Transverse colon (tissue), 4 donors: ENCODE measurements at places on chromosomes 5 and 9.

DNA sequence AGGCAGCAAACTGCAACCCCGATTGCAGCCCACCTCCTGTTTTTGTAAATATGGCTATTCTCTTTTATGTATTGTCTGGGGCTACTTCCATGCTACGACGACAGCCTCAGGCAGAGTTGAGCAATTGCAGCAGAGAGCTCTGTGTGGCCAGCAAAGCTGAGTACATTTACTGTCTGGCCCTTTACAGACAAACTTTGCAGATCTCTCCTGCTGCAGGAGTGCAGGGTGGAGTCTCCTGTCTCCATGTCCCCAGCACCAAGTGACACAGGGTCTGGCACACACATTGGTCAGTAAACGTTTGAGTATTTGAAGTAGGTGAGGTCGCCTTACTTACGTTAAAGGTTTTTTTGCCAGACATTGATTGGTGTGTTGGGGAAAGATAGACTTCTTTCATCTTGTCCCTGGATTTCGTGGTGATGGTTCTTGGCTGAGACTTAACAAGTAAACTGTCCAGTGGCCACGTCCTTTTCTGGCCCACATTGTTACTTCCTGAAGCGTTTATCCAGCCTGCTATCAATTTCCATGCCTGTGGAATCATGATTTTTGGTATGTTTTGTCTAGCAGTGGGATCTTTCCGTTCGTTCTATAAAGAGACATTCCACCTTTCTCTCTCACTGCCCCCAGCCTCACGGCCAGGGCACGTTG is 27.2 kb downstream of the PRRC2B start:
- no peak for DNase-seq

- DNase-seq: peak; percentile 27
These were observed 11.1 kb downstream of the TTC39B start for GRCh38 chr9:15295761-15296405.

DNA sequence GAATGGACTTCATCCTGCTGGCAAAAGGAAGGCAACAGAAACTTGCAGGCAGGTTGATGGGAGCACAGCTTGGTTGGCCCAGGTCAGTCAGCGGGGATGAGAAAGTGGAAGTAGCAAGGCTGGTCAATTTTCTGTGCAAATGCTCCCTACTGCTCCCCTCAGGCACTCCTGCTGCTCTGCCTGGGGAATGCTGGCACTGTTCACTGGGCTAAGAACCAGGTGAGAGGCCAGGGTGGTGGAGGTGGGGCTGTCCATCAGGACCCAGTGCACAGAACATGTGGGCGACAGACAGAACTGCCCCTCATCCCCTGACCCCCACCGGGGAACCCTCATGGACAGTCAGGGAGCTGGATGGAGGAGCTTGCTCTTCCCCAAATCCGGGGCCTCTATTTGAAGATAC is 593.1 kb downstream of the IRX1 start:
- DNase-seq: no peak

DNA sequence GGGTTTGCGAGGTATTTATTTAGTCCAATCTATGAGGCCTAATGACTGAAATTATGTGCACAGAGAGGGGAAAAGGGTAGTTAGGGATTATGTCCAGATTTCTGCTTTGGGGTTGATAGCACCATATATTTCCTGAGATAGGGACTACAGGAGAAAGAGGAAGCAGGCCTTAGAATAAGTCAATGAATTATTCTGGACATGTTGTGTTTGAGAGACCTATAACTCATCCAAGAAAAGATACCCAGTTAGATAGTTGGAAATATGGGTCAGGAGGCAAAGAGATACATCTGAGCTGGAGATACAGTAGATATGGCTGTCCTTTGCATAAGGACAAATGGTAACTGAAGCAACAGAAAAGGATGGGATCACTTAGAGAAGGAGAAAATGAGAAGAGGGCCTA is 53.1 kb downstream of the NR3C1 start:
- no peak for DNase-seq

GRCh38 chr9:119365291-119366027 is 3.8 kb downstream of the BRINP1 start:
- DNase-seq: no peak

GRCh38 chr5:122499585-122499984 is 187.5 kb downstream of the SNCAIP start:
- no peak for DNase-seq

DNA sequence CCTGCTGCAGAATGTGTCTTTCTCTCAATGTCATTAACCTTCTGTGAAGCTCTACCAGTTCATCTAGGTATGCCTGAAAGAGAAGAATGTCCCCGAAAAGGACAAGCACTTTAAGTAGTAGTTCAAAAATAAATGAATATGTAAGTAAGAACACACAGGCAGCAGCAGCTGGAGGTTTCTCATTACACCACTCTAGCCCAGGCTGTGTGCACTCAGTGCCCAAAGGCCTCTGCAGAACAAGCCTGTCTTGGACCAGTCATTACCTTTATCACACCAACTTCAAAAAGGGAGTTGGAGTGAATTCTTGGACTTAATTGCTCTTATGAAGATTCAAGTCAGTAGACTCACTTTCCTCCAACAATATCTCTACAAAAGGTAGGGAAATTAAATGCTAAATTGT is 268.8 kb downstream of the MLLT3 start:
- no peak for DNase-seq

GRCh38 chr9:121218357-121219027 is 16.8 kb upstream of the RAB14 start:
- DNase-seq: no peak

DNA sequence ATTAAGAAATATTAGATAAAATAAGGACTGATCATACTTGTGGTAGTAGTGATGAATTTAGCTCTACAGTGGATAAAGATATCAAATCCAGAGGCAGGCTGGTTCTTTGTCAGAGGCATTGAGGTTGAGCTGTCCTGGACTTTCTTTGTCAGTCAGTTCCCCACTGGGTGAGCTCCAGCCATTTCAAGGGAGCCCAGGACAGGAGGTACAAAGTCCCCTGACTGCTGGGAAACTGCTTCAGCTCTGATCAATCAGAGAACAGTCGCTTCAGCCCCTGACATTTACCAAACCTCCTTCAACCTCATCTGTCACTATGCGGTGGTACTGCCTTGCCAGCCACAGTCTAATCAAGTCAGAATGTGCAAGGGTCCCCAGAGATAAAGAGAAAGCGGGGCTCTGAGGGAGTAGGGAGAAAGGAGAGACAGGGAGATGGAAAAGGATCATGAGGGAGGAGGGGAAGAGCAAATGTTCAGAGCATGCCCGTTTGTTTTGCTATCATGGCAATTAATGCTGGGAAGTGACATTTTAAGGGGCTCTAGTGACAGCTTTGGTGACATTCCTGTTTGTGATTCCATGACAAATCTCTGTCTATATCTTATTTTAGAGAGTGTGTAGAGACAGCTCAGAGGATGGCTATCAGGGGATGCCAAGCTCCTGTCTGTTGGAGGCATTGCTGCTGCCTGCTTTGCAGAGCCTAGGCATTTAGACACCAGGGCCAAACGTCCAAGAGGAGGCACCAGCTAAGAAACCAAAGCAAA is 223.2 kb downstream of the ASTN2 start:
- DNase-seq: no peak

- DNase-seq: no peak
These were observed 61.7 kb downstream of the HSPA4 start for GRCh38 chr5:133113331-133114061.
